ENCODE measurements at places on chromosomes 12 and 14.

GRCh38 chr12:123242116-123242904, 9.1 kb downstream of the MTRFR start:
- DNase-seq: no peak

DNA sequence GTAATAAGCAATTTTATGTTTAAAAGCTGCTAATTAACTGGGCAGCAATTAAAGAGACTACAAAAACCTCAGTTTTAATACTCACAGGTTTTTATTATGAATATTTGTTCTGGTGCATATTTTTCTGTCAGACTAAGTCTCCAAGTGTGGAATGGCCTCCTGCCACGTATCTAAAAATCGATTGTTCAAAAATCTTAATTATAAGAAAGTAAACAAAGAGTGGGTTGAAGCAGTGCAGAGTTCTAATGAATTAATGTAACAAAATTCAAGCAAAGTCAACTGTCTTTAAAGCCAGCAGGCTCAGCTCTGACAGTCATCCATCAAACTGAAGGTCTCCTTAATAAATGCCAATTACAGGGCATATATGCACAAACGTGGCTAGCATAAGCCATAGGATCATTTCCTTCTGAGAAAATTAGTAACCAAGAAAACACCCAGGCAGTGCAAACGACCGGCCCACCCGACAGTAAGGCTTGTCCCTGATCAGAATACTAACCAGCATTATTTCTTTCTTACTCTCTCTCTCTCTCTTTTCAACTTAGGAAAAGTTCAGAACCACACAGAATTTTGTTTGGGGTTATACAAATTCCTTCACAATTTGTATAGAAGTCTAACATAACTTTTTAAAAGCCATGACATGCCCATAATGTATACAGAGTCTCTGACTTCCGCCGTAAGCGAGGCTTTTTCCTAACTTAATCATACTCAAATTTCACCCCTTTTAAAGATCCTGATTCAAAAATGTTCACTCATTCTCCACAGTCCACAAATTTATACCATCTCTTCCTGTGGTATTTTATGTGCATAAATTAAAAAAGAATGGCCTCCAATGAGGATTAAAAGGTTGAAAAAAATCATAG, 83.8 kb downstream of the SLC25A21 start:
- DNase-seq: no peak

GRCh38 chr12:121798787-121799155, 5.0 kb upstream of the SETD1B start:
- DNase-seq: no peak

GRCh38 chr12:30304528-30304927, 391.1 kb downstream of the IPO8 start:
- DNase-seq: no peak

GRCh38 chr14:30373053-30373452, 185.9 kb upstream of the G2E3 start:
- DNase-seq: no peak

GRCh38 chr12:63958876-63959580, 114.5 kb downstream of the SRGAP1 start:
- no peak for DNase-seq

- no peak for DNase-seq
These were observed 18.1 kb upstream of the PHLDA1 start for GRCh38 chr12:76049575-76050251.

DNA sequence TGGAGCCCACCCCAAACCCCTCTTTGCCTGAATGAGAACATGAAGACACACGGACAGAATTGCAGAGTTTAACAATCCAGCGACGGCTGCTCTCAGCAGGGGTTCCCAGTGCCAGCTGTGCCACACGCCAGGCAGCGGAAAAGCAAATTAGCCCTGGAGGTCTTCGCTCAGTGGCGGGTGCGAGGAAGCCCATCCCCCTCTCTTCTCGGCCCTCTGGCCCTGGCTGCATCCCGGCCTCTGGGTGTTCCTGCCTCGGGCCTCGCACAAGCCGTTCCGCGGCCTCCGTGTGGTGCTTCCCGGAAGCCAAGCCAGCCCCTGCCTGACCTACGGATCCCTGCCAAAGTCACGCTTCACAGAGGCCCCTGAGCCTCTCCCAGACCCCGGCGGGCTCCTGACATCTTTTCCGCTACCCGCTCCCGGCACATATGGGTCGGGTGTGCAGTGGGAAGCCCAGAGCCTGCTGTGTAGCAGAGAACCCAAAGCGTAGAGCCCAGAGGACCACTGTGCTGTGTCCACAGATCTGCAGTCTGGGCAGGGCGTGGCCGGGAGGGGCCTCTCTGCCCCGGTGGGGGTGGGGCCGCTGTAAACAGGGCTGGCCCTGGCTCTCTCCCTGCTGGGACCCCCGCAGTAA, 70.7 kb upstream of the GALNT9 start:
- DNase-seq: no peak

GRCh38 chr12:42017051-42017450, 127.6 kb downstream of the GXYLT1 start:
- DNase-seq: no peak

- DNase-seq: no peak
These were observed 141.1 kb downstream of the PIWIL1 start for GRCh38 chr12:130478786-130479185.

DNA sequence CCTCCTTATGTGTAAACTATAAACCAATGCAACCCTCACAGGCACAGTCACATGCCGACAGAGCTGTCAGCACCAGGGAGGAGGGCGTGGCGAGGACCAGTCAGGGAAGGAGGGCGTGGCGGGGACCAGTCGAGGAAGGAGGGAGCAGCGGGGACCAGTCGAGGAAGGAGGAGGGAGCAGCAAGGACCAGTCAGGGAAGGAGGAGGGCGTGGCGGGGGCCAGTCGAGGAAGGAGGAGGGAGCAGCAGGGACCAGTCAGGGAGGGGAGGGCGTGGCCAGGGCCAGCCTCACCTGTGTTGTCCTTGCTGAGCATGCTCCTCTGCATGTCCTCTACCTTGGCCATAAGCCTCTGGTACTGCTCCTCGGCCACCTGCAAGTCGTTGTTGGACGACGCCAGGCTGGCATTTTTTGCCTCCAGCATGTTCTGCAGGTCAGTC, 24.2 kb downstream of the GOLGA3 start:
- DNase-seq: no peak

DNA sequence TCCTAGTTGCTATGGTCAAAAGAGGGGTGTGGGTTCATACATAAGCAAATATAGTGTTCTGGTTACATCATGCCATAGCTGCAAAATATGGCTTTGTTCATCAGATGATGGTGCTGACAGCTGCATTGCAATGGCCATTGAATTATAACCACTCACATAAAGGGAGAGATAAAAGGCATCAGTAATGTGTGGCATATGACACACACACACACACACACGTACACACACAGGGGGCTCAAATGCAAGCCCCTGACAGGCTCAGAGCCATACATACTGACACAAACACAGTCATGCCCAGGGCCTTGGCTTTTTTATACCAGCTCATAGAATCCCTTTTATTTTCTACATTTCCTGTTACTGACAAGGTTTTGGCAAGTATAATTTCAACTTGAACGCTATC, 698.9 kb downstream of the BCL11B start:
- no peak for DNase-seq

DNA sequence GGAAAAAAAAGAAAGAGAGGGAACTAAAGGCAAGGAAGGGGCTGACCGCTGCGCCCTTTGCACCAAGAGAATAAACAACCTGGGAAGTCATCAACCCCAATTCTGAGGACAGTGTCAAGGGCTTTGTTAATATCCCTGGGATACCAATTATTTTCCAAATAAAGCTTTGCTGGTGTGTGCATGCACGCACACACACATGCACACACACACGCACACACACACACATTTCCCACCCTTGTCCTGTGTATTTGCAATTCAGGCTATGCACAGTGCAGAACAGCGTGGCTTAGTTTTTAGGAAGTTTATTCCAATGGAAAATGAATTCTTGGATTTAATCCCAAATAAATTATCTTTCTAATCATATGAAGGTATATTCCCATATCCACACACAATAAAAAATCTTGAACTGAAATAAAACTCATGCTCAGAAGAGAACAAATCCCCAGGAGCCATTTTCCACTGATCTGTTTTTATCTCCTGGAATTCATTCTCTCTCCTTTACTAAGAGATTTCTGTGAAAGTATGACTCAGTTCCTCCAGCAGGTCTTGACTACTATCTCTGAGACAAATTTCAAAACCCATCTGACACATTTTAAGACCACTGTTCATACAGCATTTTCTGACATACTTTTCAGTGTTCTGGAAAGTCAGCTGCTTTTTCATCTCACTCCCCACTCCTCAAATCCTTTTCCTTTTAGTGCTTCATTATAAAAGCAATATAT, 334.4 kb upstream of the ATP2B1 start:
- DNase-seq: no peak

DNA sequence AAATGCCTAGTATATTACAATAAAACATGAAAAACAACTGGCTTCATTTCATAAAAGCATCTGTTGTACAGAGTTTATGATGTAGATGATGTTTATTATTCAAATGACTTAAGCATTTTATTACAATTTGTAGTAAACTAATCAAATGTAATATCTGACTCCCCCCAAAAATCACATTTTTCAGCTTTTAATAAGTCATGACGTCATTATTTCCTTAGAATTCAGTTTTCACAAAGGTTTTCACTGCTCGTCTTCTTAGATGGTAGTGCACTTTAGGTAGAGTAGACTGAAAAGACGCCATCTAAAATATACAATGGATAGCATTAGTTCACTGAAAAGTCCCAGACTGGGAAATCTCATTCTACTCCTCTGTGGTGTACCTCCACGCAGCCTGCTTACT, 181.5 kb downstream of the ACSS3 start:
- DNase-seq: no peak

DNA sequence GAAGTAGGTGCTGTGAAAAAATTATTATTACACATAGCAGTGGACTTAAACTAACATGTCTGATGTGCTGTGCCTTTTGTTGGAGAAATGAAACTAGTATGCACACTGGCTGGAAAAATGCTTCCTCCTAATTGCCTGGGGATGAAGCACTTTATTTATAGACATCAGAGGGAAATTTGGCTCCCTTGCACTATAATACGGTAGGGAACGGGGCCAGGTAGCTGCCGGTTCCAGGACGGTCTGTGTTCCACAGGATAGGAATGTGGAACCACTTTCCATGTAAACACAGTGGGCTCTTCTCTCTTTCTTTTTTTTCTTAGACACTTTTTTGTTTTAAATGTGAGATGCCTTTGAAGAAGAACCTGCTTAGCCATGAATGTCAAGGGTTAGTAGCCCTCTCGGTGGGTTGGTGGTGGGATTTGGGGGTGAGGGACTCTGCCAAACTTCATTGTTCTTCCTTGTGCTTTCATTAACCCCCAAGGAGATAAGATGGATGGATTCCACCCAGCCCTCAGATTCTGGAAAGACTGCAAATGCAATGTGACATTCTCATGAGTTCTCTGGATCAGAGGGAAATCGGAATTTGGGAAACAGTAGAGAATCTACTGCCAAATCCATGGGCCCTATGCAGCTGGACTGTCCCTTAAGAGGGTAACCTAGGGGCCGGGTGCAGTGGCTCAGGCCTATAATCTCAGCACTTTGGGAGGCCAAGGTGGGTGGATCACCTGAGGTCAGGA, 58.0 kb upstream of the GSC start:
- no peak for DNase-seq

DNA sequence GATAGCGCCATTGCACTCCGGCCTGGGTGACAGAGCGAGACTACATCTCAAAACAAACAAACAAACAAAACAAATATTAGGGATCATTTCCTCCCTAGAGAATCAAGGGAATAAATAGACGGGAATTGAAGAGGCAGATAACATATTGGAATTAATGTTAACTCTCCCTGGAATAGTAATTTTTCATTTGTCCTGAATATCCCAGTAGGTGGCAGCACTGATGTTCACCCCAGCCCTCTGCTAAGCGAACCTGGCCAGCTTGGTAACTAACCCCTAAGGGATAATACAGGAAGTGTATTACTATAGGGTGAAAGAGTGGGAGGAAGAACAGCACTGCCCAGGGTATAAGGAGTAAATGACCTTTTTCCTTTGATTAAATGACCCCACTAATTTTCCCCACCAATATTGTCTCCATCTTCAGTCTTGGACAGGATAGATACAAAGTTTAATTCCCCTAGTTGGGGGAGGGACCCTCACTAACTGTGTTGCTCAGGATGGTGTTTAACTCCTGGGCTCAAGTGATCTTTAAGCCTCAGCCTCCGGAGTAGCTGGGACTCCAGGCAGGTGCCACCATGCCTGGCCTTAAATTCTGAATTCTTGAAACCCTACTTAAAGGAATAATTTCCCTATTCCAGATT, 40.5 kb downstream of the SLC2A14 start:
- DNase-seq: no peak

- DNase-seq: no peak
These were observed 86.2 kb upstream of the RESF1 start for GRCh38 chr12:31872831-31873604.

DNA sequence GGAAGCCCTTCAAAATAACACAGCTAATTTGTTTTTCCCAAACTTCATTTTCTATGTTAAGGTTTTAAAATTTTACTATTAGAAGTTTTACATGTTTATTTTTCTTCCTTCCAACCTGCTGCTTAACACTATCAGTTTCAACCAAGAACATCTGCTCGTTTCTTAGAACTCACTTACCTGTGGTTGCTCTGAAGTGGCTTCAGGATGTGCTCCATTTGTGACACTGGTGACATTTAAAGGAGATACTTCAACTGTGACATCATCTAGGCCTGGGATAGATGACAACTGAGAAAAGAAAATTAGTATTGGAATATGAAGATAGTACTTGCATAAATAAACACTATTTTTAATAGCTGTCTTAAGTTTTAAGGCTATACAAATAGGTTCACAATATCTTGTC, 17.9 kb downstream of the WASHC3 start:
- DNase-seq: no peak

GRCh38 chr12:26795910-26796309, 37.1 kb downstream of the ITPR2 start:
- no peak for DNase-seq

- no peak for DNase-seq
These were observed 15.8 kb downstream of the KRT18 start for GRCh38 chr12:52964556-52965336.

- DNase-seq: no peak
These were observed 910 bp upstream of the NOPCHAP1 start for GRCh38 chr12:104985206-104985605.

- no peak for DNase-seq
These were observed 117.1 kb upstream of the RGS6 start for GRCh38 chr14:71815110-71815509.

- no peak for DNase-seq
These were observed 21.9 kb downstream of the CLMN start for GRCh38 chr14:95297832-95298231.

GRCh38 chr12:68462803-68463202, 130.6 kb upstream of the MDM1 start:
- DNase-seq: no peak

All from stimulated activated CD4-positive, alpha-beta T cell treated with anti-CD3 and anti-CD28 coated beads, Interleukin-2, amount 100 ng/mL, for 4 hours (primary cell).